B cell (primary cell): ENCODE measurements at places on chromosomes 6 and 20.

DNA sequence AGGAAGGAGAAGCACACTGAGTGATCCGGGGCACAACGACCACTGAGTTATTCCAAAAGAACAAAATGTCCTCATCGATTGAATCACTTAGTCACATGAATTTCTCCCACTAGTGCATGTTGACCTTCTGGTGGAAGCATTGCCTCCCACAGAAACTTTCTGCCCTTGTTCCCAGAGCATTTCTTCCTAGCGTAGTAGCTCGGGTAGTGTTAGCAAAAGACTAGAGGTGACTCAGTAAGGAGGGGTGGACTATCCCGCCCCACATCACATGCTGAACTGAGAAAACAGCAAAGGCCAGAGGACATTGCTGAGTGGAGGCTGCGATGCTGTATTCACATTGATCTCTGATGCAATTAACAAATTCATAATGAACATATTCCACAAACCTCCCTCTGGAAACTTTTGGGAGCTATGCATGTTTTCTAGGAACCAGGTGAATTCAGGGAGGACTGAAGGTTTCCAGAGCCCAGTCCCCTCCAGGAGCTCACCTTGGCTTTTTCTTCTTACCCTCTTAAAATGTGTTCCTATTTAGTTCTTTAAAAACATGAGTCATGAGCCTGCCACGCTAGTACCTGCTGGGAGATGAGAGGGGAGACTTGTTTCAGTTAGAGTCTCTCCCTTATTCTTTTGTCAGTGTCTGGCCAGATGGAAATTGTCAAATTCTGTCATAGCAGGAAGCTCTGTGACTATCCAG, 507.9 kb downstream of the CDH26 start:
- no peak for DNase-seq

GRCh38 chr20:52963131-52963530, 9.0 kb upstream of the TSHZ2 start:
- DNase-seq, result no peak

GRCh38 chr6:71886184-71887005, at the start of gene RIMS1:
Gene RIMS1, plus strand, starts transcription at chr6:71886550. Its CDS starts 474 bp downstream, at chr6:71887024.
- DNase-seq, result peak; percentile 19

- DNase-seq, result no peak
Measured at GRCh38 chr6:6892744-6893583, 214.8 kb upstream of the RREB1 start.

DNA sequence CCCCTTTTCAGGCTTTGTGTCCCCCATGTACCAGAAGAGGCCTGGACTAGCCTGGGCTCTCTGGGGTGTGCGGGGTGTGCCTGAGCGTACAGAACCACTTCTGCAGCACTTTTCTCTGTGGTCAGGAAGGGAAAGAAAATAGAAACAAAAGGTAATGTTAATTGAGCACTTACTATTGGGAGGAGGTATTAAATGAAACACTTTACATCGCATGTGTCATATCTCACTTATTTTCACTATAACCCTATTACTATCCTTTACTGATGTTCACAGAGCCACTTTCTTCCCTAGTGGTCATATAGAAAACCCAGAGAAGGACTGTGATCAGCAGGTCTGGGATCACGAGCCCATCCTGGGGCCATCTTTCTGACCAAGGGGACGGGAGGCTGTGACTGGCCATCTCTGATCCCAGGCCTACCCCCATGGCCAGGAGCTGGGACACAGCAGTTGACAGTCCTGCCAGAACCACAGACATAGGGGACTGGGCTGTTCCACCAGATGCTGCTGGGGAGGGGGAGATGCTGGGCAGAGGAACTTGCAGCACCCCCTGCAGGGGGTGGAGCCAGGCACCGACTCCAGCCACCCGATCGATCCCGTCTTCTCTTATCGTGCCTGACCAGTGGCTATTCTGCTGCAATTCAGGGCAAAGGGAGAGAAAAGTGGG, 107.6 kb downstream of the VEGFA start:
- no peak for DNase-seq

- peak; percentile 86 for DNase-seq
Measured at GRCh38 chr6:106666282-106667021, 37.1 kb downstream of the QRSL1 start.

DNA sequence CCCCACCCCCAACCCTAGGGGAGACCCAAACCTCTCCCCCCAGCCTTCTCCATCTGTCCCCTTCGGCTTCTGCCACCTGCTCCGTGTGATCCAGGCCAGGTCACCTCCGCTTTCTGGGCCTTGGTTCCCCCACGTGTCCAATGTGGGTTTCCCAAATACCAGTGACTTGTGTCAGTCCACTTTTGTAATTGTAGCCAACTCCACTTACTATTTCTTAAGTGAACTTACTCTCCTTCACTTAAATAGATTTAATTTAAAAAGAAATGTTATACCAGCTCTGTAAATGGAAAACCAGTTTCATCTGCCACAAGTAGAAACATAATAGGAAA, 10.0 kb upstream of the FAM110A start:
- DNase-seq, result no peak

DNA sequence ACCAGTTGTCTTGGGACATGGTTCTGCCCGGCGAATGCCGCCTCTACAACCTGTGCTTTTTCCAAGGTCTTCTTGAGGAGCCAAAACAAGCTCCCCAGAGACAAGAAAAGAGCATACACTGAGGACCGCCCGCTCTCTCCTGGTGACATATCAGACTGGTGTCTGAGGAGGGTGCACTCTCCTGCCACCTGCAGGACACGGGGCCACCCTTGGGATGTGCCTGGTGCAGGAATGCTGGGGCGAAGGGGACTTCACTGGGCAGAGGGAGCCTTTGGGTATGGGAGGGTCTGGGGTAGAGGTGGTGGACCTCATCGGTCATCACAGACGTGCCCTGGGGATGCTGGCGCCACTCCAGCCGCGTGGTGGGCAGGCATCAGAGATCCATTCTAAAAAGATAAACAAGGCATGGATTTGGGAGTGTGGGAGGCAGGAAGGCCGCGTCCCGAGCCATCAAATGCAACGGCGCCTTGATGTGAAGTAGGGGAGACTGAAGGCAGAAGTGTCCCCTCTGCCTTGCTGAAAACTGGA, 163.3 kb downstream of the CD83 start:
- DNase-seq, result no peak

DNA sequence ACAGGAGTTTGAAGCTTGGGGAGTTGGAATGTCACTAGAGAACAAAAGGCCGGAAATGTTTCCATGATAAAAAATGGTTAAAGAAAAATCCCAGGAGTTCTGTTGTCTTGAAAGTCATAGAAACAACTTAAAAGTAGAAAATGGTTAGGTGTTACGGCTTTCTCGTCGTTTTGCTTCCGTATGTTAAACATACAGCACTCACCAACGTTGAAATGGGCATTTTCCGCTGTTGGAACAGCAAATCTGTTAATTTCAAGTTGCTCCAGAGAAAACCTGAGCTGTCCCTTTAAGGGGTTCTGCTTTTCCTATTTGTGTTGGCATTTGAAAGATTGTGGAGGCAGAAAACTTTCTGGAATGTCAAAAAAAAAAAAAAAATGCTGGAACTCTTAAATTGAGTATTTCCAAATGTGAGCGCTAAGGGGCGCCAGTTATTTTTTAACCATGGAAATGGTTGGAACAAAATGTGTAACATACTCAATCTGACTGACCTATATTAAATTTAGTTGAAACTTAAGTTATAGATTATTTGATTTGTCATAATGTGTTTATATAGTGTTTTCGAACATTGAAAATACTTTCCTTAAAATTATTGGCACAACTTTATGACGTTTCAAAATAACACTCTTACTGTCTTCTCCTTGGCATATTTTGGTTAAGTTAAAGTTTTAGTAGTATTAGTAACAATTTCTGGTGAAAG, 2.2 kb downstream of the QKI start:
- peak; percentile 65 for DNase-seq

DNA sequence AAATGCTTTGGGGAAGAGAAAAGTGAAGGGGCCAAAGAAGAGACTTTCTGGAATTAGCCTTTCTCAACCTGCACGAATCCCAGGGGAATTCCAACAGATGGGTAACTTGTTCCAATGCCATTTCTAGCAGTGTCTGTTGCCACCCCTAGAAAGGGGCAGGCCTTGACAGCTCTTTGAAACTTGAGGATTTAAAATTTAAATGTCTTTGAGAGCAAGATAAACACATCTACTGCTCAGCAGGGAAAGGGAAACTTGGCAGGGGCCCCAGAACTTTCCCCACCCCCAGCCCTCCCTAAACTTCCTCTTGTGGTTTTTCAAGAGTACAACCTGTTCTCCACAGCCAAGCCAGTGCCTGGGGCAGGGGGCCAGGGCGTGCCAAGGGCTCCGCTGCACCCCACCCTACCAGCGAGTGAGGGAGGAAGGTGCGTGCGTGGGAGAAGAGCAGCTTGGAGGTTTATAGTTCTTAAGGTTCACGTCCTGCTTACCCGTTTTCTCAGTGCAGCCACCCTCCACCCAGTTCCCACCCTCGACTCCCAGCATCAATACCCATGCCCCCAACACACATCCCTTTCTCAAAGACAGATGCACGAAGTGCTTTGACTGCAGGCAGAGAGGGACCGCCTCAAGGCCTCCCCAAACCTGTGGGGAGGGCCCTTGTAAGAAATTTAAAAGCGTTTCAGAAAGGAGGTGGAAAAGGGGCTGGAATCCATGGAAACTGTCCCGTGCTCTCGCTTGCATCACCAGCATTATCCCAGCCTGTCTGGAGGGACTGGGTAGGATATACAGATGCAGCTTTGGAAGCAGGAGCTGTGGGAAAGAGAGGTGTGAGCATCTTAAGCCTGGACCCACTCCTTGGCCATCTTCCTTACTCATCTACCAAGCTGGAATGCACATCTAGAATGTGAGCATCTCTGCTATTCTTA, 4.5 kb upstream of the TAF8 start:
- peak; percentile 78 for DNase-seq

- DNase-seq, result peak; percentile 23
Measured at GRCh38 chr20:61896058-61896961, 169.4 kb downstream of the TAF4 start.

DNA sequence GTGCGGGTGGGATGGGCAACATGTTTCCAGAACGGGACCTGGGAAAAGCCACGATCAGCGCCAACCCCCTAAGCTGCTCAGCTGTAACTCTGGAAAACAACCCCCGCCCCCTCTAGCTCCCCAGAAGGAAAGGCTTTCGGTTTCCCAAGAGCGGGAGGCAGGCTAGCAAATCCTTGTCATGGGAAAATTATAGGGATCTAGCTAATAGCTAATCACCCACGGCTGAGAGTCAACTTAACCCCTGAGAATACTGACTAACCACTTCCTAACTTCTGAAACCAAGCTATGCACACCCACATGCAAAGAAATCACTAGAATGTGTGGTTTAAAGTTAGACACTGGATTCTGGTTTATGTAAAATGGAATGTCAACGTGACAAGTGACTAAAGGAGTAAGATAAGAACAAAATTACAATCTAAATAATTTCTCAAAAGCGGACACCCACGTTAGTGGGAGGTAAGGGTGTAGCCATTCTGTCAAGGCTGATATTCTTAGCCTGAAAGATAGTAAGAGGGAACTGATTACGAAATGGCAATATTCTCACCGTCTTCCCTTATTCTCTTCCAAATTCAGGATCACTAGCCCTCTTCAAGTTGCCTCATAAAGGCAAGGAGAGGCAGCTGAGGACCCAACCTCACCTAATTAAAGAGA, 20.1 kb downstream of the JAG1 start:
- DNase-seq, result no peak
